Activated CD4-positive, alpha-beta memory T cell treated with anti-CD3 and anti-CD28 coated beads, Interleukin-2, amount 10 ng/mL, durations not matched to agents 7 days and 5 days (primary cell): ENCODE measurements at places on chromosomes 16 and 17.
A peak's percentile ranks its signal among the peaks of the same experiment; 100 is the strongest.

DNA sequence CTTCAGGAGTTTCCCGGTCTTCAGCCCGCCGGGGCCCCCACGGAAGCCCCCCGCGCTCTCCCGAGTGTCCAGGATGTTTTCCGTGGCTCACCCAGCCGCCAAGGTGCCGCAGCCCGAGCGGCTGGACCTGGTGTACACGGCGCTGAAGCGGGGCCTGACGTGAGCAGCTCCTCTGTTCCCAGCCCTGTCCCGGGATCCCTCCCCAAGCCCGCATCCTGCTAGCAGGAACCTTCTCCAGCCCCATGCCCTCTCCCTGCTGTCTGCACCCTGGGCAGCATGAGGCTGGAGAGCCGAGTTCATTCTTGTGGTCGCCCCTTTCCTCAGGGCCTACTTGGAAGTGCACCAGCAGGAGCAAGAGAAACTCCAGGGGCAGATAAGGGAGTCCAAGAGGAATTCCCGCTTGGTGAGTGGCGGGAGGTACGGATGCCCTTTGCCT lies 10.1 kb downstream of the RIPOR1 start:
- no peak for DNase-seq

- peak; percentile 60 for DNase-seq
Observed at GRCh38 chr16:27972500-27972899, 91.0 kb downstream of the GSG1L start.

DNA sequence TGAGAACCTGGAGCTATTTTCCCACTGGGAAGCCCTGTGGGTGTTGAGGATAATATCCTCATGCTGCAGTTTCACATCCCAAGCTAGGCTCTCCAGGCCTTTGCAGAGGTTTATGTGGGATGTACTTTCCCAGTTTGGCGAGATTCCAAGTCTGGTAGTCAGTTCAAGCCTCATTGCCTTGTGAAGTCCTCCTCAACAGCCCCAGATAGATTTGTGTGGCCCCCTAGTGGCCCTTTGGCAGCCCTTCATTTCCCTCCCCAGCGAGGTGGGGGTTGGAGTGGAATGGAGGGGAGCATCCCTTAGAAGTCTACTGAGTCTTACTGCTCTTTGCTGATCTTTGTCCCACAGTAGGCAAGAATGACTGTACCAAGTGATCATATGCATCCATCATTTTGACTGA lies 137.9 kb downstream of the CDH11 start:
- DNase-seq: no peak

- DNase-seq: peak; percentile 31
Observed at GRCh38 chr16:963913-964312, 6.9 kb downstream of the LMF1 start.

DNA sequence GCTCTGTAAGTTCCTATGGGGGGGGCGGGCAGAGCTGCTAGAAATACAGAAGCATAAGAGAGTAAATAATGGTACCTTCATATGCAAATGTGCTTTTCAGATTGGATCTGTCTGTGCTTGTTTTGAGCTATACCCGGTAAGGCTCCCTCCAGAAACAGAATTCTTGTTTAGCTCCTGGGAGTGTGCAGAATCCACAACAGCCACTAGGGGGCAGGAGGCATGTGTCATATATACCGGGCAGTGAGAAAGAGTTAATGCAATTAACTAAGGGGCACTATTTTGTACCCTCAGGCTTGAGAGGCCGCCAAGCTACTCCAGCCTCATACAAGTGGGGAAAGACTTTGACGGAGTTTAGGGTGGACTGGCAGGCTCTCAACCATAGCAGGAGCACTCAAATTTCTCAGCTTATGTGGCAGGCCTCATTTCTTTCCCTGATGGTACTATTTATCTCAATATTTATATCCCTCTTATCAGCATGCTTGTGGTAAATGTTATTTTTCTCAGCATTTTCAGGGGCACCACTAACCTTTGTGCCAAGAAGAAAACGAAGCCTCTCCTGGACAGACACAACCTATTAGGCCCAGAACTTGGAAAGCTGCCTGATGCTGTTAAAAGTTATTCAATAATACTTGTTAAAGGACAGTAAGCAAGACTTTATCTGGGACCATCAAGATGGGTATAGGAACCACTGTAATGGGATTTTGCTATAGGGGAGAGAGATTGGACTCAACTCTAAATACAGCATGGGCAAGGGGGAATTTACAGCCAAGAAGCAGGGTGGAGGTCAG lies 10.7 kb upstream of the CENPV start:
- DNase-seq: peak; percentile 79

DNA sequence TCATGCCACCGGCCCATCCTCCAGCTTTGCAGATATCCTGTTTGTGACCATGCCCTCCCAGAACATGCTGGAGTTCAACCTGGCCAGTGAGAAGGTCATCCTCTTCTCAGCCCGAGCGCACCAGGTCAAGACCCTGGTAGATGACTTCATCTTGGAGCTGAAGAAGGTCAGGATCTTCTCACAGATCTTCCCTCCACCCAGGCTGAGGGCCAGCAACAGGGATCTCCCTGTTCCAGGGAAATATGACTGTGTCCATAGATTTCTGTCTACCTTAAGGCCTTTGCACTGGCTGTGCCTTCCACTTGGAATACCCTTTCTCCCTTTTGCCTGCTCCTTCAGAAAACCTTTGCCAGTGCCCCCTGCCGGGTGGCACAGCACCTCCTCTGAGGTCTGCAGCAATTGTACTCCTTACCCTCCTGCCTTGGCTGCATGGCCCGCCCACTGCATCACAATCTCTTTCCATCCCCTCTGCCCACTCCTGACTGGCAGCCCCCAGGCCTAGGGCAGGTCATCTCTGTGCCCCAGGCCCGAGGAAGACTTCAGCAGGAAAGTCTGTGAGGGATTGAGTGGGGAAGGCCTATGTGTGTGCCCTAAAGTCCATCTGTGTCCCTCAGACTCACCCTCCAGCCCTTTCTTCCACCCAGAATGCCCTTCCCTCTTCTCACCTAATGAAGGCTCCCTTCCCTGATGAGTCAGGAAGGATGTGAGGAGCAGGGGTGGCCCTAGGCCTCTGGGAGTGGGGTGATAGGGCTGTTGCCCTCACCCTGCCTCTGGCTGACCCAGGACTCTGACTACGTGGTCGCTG lies 27.3 kb upstream of the ALKBH5 start:
- DNase-seq: no peak

- DNase-seq: no peak
Observed at GRCh38 chr16:50160495-50161164, 7.5 kb downstream of the TENT4B start.

- no peak for DNase-seq
Observed at GRCh38 chr17:57481910-57482391, 225.6 kb downstream of the MSI2 start.

- no peak for DNase-seq
Observed at GRCh38 chr17:48551596-48552465, 6.9 kb upstream of the HOXB2 start.

DNA sequence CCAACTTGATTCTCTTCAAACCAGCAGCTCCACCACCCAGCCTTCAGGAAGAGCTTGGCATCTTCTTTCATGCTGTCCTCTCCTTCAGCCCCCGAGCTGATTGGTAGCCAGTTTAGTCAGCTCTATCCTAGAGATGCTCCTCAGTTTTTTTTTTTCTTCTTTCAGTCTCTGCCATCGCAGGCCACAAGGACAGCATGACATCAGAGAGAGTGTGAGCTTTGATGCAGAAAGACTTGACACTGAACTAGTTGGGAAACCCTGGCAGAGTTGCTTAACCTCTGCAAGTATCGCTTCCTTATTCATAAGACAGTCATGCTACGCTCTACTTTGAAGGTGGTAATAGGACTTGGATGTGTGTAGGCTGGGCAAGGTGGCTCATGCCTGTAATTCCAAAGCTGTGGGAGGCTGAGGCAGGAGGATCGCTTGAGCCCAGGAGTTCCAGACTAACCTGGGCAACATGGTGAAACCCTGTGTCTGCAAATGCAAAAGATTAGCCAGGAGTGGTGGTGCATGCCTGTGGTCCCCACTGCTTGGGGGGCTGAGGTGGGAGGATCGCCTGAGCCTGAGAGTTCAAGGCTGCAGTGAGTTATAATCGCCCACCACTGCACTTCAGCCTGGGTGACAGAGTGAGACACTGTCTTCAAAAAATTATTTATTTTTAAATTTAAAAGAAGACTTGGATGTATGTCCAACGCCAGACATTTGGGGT lies 2.6 kb downstream of the CD300LB start:
- DNase-seq: no peak

DNA sequence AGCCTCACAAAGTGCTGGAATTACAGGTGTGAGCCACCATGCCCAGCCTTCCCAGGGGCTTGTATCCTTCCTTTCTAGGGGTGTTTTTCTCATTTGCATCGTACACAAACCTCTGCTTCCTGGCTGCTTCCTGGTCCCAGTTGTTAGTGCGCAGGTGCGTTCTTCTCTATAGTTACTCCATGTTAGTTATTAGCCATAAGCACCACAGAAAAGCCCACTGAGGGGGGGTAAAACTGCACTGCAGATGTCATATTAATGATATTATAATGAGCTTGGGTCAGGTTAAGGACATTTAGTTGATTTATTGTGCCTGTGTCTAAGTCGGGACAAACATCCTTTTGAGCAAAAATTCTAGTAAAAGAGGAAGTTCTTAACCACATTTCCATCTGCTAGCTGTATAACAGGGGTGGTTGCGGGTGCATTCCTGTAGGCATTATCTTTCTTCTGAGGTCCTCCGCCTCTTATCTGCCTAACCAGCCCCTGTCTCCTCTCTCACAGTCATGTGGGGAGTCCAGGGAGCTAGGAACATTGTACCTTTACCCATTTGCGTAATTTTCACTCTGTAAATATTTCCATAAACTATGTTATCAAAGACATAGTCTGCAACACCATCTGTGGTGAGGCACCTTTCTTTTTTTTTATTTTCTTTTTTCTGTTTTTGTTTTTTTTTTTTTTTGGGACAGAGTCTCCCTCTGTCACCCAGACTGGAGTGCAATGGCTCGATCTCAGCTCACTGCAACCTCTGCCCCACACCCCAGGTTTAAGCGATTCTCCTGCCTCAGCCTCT lies 23.6 kb upstream of the ATF7IP2 start:
- DNase-seq: peak; percentile 22

DNA sequence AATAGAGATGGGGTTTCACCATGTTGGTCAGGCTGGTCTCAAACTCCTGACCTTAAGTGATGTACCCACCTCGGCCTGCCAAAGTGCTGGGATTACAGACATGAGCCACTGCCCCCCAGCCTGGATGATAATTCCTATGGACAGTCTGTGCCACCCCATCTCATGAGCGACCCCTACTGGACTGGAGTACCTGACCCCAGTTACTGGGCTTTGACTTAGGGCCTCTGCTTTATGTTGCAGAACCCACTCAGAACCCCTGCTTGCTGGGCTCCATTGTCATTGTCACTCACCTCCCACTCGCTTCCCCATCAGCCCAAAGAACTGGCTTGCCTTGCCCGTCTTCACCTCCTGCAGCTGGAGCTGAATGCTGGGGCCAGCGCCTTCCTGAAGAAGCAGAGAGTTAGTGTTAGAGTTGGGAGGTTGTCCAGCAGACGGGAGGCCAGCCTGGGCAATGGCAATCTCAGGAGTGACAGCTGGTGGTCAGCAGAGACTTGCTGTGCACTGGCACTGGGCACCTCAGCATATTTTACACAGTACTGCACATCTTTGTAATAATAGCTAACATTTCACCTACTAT lies 4.0 kb downstream of the TAC4 start:
- peak; percentile 36 for DNase-seq

DNA sequence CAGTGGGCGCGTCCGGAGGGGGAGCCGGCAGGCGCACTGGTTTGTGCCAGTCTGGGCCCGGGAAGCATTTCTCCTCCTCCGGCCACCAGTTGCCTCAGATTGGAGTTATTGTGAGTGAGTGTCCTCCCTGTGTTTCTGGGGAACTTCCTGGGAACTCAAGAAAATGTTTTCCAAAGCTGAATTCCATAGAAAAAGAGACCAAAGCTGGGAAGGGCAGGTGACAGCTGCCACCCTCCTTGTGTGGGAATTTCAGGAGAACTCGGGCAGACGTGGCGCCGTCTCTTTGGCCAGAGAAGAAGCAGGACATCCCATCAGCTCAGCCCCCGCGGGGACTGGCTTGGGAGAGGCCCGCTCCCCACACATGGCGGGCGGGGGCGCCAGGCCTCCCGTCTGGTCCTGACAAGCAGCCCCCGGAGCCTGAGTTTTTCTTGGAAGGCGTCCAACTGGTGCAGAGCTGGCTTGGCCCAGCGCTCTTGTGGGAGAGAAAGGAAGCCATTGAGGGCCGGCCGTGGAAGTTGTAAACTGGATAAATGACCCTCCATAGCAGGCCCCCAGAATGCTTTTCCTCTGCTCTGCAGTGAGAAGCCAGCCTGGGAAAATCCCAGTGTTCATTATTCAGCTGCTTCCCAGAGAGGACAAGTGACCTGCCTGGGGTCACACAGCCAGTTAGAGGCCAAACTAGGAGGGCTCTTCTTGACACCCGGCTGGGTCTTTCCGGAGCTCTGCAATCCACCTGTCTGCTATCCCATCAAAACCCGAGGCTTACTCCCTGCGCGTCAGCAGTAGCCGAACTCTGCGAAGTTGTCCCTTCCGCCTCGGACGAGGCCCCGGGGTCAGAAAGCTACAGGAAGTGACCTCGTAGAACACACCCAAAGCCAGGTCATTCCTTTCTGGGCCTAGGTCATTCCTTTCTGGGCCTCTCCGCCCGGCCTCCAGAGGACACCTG lies 39.2 kb upstream of the GSE1 start:
- no peak for DNase-seq

DNA sequence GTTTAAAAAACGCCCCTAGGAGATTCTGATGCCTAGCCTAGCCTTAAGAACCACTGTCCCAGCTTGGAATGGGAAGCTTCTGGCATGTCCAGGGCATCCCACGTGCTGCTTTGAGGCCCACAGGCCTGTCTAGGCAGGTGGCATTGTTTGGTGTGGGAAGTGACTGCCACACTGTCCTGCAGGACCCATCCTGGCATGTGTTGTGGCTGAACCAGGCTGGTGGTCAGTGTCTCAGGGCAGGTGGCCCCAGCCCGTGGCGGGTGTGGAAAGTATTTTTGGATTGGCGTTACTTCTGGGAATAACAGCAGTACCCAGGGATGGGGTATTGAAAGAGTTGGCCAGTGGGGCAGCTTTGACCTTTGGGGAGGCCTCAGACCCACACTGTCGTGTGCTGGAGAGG lies 27.9 kb downstream of the PGS1 start:
- no peak for DNase-seq

DNA sequence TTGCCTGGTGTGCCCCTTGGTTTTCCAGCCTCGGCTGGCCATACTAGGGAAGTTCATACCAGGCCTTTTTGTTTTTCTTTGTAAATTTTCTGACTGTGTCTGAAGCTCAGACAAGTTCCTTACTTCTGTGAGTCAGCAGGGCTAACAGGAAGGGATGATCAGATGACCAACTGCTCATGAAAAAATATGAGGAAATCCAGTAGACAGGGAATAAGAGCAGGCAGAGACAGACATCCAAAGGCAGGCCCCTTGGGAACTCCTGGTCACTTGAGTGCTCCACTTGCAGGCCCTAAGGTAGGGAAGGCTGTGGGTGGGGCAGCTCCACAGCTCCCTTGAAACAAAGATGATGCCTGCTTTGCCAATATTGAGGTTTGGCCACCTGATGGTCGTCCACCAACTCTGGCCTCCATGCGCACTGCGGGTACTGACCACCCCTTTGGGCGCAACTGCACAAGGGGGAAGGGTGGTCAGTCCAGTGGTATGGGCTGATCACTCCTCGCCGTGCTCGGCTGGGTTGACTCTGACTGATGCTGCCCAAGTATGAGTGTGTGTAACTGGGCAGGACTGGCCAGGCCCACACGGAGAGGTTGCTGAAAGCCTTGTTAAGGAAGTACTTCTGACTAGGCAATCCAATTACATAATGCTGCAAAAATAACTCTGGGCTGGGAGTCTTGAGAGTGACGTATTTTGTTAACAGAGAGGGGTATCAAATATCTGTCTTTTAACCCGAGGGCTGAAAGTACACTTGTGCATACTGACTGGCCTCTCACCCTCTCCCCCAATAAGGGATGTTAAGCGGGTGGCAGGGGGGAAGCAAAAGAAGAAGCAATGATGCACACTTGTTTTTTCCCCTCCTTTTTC lies 20.8 kb upstream of the ZFHX3 start:
- DNase-seq: no peak
